Adrenal gland (tissue), 19 donors: ENCODE measurements at places on chromosomes 3 and 15. TPM values are rescaled to one million over a fixed set of nuclear protein-coding genes. Genes with fewer than 3 reads are reported as not detected.

The MLF1 gene
- 12.7 TPM for total RNA-seq

The NEDD4 gene
- total RNA-seq = 6.5 TPM

The NOX5 gene
- 0.84 TPM for total RNA-seq

The PLSCR2 gene
- 0.41 TPM for total RNA-seq

The ACKR4 gene
- 1.4 TPM for total RNA-seq
